Panc1 (cell line): ENCODE measurements at places on chromosomes 11 and 22. TPM values are rescaled to one million over a fixed set of nuclear protein-coding genes. Genes with fewer than 3 reads are reported as not detected.

The MAPK8IP1 gene
- 12.7 TPM for total RNA-seq

The GP1BB gene
- total RNA-seq = 3.6 TPM

The ABCG4 gene
- total RNA-seq = 0.39 TPM

The GSC2 gene
- total RNA-seq = 0.23 TPM

The FAM111B gene
- 23.6 TPM for total RNA-seq

DNA sequence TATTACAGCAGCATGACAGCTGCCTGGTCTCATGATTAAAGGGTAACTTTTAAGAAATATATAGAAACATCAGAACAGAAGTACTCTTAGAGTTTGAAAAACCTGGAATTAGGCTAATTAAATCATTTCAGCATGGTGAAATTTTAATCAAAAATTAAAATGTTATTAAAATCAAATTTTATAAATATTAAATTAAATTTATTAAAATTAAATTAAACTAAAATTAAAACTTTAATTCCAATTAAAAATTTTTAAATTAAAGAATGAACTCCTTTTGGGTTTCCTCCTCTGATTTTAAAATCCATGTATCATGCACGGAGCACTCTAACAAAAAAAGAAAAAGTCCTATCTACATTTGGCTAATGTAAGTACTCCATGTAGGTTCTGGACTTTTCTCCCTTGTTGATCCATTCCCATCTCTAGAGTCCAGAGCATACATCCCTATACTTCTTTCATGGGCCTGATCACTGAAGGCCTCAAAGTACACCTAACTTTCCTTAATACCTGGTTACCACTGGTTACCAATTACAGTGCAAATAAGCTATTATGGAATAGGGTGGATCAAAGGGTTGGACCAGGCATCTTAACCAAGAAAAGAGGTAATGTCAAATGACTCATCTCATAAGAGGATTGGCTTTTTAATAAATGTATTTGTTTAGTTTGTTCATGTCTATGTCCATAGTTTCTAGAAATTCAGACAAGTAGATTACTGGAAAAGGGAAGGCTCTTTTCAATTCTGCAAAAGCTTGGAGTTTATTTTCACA is 48.4 kb upstream of the MUC15 start:
- H3K27me3 ChIP-seq = no peaks in the 10 kb centered on the region
- DNase-seq = no peak
- H3K4me1 ChIP-seq = no peaks in the 10 kb centered on the region
- no peak overlapping the region for H3K4me3 ChIP-seq

- H3K27ac ChIP-seq = no peak overlapping the region
- DNase-seq = no peak
These were observed 77.7 kb downstream of the MAML2 start for GRCh38 chr11:96265220-96265737.

GRCh38 chr11:94196363-94196762 is 67.7 kb downstream of the PANX1 start:
- no peak overlapping the region for H3K4me3 ChIP-seq
- no peak overlapping the region for H3K27ac ChIP-seq
- H3K36me3 ChIP-seq = no peaks in the 10 kb centered on the region
- no peaks in the 10 kb centered on the region for H3K4me1 ChIP-seq

GRCh38 chr22:26033071-26033470 is 136.2 kb upstream of the SEZ6L start:
- H3K36me3 ChIP-seq = no peaks in the 10 kb centered on the region
- no peak overlapping the region for H3K4me3 ChIP-seq
- H3K27me3 ChIP-seq = no peaks in the 10 kb centered on the region
- H3K4me1 ChIP-seq = no peaks in the 10 kb centered on the region

DNA sequence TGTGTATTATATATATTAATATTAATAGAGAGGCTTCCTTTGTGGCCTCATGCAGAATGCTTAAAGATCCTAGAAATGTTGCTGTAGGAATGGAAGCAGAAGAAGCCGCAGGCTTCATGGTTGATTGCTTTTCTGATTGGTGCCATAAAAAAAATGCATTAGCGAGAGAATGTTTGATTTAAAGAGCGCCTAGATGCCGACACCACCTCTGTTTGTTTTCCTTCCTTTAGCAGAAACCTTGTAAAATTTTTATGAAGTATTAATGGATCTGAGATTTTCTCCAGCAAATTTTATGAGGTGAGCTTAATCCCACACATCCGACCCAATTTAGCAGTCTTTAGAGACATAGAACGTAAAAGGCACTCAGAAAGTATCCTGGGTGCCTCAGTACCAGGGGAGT is 587.5 kb downstream of the NTM start:
- no peak for DNase-seq
- no peaks in the 10 kb centered on the region for H3K36me3 ChIP-seq
- H3K4me3 ChIP-seq = no peak overlapping the region
- H3K27me3 ChIP-seq = no peaks in the 10 kb centered on the region
- H3K4me1 ChIP-seq = no peaks in the 10 kb centered on the region
- H3K27ac ChIP-seq = no peak overlapping the region
